Activated CD4-positive, alpha-beta T cell treated with anti-CD3 and anti-CD28 coated beads, Interleukin-2, amount 50 U/mL, for 1 hour (primary cell): ENCODE measurements at places on chromosomes 3 and 15.

DNA sequence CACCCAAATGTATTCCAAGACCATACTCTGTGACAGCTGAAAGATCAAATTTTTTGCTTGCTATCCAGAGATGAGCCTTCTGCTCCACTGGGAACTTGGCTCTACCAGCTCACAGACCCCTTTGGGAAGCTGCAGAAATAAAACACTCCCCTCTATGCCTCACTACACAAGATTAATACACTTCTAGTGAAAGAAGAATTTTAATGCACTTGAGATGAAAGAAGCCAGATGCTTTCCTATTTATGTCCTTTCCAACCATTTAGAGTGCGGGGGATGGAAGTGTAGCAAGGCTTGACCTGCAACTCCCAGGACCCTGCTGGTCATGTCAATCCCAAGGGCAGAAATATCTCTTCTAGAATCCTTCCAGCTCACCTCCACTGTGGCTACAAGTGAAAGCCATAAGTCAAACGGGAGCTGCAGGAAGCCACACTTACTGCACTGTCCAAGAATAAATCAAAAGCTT lies 34.7 kb downstream of the ANXA2 start:
- DNase-seq = no peak

DNA sequence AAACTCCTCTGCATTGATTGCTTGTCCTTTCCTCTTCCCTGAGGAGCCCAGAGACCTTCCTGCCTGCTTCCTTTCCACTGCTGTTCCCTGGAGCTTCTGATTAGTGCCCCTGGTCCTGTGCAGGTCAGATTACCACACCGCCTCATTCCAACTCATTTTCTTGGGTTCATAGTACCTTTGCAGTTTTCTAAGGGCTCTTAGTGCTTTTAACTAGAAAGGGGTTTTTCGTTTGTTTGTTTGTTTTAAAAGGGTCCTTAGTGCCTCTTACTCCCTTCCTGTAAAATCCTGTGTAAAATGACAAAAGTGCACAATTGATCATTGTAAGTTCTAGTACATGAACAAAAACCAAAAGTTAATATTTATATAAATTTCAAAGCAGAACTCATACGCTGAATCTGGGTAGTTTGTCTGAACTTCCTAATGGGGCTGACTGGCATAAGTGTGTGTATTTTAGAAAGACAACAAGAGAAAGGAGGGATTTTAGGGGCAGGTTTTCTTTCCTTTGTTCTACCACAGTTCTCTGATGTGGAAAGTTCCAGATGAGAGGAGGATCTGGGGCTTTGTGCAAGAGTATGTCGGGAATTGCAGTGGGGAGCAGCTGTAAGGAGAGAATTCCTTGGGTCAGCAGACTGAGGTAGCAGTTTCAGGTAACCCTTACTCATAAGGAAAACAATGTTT lies 30.6 kb downstream of the SNRK start:
- no peak for DNase-seq

DNA sequence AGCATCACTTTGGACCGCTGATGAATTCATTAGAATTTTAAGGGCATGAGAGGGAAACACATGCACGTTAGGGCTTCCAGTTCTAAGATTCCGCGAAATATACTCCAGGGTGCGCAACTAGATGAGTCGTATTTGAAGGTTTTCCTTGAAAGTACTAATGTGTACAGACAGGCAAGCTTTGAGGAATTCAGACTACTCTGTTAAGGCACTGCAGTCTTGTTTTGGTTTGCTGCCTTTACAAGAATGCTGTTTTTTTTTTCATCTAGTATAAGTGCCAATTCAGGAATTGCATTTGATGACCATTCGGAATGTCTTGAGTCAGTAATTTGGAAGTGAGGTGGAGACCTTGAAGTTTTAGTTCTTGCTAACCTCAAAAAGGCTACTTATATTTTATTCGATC lies 19.1 kb downstream of the TRNT1 start:
- DNase-seq = no peak

GRCh38 chr15:98769867-98770266 lies 121.5 kb downstream of the IGF1R start:
- DNase-seq = no peak

GRCh38 chr15:51163843-51164242 lies 69.1 kb upstream of the TNFAIP8L3 start:
- no peak for DNase-seq

- DNase-seq = no peak
Observed at GRCh38 chr3:49666592-49666991, 7.6 kb upstream of the APEH start.

- DNase-seq = no peak
Observed at GRCh38 chr3:58334506-58334884, 1.8 kb downstream of the PXK start.

DNA sequence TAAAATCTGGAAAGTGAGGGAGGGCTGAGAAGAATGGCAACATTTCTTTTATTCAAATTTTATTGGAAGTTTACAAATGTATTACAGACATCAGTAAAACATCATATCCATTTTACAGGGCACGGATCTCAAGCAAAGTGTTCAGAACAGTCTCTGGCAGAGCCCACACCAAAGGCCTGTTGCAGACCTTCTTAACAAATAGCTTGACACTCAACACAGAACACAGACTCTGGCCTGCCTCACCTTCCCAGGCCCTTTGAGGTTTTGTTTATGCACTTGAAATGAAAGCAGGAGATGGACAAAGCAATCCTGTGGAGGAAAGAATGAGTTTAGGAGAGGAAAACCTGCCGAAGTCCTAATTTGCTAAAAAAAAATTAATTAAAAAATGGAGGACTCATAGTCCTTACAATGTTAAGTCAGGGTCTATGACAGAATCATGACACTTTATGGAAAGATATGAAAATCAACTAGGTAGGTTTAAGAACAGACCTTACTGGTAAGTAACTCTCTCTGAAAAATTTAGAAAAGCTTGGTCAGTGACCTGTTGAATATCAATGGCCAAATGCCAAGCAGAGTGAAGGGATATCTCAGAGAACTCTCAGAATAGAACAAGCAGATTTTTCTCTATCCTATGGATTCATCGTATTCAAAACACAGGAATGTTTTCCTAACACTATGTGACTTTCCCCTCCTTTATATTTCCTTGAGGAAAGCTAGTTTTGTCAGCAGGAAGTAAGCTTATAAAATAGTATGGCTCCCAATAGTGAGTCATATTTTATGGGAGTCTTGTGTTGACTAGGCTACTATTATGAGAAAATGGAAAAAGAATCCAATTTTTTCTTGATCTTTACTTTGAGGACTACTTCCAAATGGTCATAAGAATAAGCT lies 70.8 kb upstream of the PSMD6 start:
- no peak for DNase-seq

GRCh38 chr15:59372352-59373211 lies at the start of gene MYO1E:
MYO1E (minus strand) TSS chr15:59372871; CDS start chr15:59372500, 371 bp downstream.
- peak; percentile 1 for DNase-seq

GRCh38 chr15:71199384-71200351 lies 84.4 kb downstream of the THSD4 start:
- no peak for DNase-seq

DNA sequence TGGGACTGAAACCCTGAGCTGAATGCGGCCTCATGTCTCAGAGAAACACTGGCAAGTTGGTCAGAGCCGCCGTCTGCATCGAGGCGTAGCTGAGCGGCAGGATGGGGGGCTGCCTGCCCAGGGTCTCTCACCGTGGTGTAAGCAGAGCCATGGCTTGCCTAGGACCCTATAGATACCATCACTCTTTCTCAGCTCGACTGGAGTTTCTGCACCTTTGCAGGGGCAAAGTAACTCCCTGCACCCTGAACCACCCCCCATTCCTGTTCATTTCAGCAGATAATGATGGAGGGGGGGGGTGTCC lies 28.4 kb upstream of the NR2E3 start:
- no peak for DNase-seq

DNA sequence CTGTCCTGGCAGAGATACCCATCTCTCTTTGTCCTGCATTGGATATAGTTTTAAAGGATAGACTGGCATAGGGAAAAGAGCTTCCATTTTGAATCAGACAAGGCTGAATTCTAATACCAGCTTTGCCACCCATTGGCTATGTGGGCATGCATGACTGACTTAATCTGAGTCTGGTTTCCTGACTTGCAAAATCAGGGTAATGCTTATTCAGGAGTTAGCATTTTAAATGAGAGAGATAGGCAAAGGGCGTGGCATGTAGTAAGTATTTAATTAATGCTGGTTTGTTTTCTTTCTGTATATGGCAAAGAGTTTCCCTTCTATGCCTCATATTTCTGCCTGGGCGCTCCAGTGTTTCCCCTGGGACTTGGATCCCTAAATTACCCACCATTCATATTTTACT lies 492.9 kb downstream of the IGSF11 start:
- no peak for DNase-seq

DNA sequence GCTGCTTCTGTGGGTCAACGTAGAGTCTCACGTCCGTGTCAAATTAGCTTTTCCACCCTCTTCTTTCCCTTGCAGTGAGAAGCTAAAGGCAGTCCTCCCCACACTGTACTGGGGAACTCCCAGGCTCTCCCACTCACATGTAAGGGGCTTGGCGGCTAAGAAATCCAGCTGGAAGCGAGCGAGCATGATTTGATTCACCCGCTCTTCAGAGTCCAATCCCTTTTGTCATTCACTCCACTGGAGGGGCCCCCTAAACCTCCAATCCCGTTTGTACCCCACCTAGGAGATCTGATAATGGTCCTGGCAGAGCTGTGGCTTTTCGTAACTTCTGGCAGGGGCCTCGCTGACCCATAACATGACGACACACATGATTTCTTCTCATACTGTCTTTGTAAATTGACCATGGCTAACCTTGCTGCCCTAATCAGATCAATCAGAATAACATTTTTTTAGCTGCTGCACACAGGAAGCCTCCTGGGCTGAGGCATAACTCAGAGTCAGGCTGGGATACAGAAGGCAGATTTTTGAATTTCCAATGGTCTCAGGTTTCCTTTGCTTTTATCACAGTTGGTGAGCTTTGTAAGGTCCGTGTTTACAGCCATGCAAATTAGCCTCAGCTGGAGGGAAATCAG lies 235.2 kb downstream of the GREM1 start:
- no peak for DNase-seq
